ENCODE measurements at places on chromosomes 11 and 22. TPM values are rescaled to one million over a fixed set of nuclear protein-coding genes. Genes with fewer than 3 reads are reported as not detected.

DNA sequence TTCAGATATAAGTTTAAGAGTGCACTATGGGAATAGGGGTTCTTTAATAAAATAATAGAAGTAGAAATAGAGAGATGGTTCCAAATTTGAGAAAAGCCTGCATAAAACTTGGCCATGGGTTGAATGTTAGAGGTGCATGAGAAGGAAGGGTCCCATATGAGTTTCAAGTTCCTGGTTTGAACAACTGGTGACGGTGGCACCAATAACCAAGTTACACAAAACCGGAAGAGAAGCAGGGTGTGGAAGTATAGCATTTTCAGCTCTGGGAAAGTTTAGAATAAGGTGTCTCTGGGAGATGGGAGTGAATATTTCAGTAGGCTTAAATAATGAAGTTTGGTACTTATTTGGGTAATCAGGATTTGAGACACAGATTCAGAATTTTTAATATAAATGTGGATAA is 2.4 kb downstream of the CASP1 start:
- no peak for DNase-seq

DNA sequence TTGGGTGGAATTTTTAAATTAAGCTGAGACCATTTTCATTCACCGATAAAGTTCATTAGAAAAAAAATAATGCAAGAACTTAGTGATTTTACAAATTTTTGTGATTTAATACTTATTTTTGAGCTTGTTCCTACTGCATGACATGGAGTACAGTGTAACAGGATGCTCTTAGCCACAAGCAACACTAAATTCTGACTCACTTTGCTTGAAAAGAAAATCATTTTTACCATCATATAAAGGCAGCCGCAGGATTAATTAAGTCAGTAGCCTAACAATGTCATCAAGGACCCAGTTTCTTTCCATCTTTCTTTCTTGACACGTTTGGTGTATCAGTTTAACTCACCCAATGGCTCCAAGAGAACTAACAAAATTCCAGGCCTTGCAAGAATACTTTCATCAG is 540.3 kb upstream of the LUZP2 start:
- no peak for DNase-seq

The RAG1 gene
- total RNA-seq: 1.2 TPM

DNA sequence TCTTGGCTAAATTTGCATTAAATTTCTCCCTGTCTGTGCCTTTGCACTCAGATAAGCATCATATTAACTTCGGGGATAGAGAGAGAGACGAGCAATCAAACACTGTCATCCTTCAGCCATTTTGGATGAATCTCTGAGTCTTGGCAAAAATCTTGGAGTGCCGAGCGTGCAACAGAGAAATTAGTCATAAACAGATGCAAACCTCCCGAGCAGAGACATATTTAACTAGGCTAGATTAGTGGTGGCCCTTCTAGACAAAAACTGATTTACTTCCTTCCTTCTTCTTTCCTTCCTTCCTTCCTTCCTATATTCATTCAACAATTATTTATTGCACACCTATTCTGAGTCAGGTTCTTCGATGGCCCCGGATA is 114.4 kb upstream of the BLID start:
- DNase-seq: no peak

DNA sequence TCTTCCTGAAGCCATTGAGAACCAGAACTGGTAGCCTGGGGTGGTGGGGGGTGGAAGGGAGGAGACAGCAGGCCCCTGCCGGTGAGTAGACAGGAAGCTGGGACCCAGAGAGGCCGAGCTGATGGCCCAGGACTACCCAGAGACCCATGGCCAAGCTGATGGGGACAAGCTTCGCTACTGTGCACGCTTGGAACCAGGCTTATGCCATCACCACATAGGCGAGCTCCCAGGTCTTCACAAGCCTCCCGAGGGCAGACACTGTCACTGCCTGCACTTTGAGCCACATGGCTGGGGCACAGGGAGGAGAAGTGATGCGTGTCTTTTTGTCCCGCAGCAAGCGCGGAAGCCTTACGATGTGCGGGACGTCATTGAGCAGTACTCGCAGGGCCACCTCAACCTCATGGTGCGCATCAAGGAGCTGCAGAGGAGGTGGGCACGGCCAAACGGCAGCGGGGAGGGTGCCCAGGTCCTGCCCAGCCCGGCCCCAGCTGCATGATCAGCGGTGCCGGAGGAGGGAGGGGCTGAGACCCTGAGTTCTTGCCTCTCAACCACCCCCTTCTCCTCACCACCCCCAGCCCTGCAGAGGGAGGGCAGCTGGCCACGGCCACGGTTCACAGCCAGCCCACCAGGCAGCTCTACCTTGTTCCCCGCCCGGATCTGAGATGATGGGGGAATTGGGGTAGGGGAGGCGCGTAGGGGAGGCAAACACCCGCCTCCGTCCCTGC is 76.0 kb upstream of the KCNQ1OT1 start:
- peak; percentile 72 for DNase-seq

DNA sequence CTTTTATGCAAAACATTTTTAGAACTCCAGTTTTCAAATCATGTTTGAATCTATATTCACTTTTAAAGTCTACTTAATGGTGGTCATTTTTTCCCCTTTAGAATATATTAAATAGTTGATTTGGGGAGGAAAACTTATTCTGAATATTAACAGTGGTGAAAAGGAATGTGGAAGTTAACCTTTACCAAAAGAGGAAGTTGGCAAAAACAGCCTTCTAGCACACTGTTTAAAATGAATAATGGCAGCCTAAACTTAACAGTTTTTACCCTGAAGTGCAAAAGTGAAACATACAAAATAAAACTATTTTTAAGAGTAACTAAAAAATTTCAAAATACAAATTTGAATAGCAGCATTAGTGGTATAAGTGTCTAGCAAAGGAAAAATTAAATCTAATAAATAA is 86.4 kb downstream of the GRK3 start:
- no peak for DNase-seq

The GRIK4 gene
- 0.40 TPM for total RNA-seq
